DMS 273 treated with DMSO at 0.1 percent for 48 hours (cell line): ENCODE measurements at places on chromosomes 12 and 14.

DNA sequence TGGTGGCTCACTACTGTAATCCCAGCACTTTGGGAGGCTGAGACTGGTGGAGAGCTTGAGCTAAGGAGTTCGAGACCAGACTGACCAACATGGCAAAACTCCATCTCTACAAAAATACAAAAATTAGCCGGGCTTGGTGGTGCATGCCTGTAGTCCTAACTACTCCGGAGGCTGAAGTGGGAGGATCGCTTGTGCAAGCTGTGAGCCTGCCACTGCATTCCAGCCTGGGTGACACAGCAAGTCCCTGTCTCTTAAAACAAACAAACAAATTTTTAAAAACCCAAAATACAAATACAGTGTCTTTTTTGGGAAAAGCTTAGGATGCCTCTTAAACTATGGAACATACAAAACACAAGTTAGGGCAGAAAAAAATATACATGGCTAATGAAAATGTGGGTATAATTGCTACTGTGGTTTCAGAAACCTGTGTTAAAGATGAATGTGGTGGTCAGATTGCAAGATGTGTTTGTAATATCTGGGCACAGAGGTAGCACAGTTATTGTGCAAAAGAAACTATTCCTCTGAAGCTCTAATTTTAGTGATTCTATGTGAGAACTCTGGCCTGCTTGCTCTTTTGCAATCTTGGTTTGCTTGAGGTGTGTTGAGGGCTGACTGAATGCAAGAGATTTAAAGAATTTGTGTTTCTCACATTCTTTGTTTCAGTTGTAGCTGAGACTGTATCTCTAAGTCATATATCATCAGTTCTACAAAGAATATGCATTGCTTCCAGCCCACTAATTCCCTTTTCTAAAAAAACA lies 3.9 kb upstream of the HSPA2 start:
- no peak for DNase-seq

GRCh38 chr12:27571463-27571862 lies 47.5 kb downstream of the PPFIBP1 start:
- no peak for DNase-seq

DNA sequence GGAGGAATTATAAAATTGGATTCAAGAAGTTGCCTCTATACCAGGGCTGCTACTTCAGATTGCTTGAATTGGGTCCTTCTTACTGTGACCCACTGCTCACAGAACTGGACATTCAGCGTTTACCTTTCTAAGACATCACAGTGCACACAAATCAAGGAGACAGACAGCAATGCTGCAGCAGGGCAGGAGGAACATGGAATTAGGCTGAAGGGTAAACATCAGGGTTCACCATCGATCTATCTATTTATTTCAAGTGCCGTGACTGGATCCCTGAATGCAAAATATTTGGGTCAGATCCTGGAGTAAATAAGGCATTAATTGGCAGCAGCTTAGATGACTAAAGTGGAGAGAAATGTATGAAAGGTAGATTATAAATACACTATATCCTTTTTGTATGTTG lies 76.9 kb upstream of the HMGA2 start:
- DNase-seq: no peak

DNA sequence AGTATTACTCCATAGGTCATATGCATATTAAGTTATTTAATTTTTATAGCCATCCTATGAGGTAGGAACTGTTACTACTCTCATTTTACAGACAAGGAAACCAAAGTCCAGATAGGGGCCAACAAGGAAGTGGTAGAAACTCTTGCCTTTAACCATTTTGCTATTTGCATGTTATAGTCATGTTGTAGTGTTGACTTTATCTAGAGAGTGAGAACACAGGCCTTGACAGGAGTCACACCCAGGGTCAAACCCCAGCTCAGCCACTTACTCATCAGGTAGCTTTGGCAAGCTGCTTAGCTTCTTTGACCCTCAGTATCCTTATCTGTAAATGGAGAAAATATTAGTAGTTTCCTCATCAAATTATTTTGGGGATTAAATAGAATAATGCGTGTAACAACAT lies 156.2 kb downstream of the CAND1 start:
- DNase-seq: no peak

DNA sequence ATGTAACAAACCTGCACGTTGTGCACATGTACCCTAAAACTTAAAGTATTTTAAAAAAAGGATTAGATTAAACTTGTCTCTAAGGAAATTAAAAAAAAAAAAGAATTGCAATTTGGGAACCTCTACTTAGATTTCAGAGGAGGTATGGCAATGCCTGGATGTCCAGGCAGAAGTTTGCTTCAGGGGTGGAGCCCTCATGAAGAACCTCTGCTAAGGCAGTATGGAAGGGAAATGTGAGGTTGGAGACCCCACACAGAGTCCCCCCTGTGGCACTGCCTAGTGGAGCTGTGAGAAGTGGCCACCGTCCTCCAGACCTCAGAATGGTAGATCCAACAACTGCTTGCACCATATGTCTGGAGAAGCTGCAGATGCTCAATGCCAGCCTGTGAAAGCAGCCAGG lies 279.6 kb upstream of the CCDC196 start:
- no peak for DNase-seq

- no peak for DNase-seq
These were observed 1.7 kb upstream of the FGD4 start for GRCh38 chr12:32397696-32398095.

GRCh38 chr14:105878125-105878524 lies 351.7 kb downstream of the TMEM121 start:
- no peak for DNase-seq

DNA sequence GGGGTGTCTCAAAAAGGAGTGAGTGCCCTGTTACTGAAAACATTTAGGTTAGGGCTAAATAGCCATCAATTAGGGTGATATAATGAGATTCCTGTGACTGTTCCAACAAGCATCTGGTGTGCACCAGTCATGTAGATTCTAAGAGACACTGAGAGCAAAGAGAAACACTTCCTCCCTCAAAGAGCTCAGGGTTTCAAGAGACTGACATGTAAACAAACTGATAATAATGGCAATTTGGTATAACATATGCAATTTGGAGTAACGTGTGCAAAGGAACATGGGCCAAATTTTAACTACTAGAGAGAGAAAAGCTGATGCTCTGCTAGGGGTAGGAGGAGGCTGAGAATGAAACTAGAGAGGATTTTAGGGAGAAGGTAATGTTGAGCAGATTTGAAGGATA lies 237.1 kb downstream of the BMP4 start:
- no peak for DNase-seq

DNA sequence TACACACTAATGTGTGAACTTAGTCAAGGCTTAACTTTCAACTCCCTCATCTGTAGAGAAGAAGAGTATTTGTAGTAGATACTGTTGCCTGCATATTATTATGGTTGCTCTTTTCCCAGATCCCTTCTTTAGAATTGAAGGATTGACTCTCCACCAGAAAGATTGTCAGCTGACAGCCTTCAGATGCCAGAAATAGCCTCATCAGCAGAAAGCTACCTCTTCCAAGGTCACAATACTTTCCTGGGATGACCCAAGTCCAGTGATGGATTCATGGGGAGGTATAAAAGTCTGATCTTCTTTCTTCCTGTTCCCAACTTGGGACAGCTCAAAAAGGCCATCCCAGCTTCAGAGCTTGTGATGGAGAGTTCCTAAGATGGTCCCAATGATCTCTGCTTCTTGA lies 78.2 kb downstream of the TBX5 start:
- DNase-seq: no peak

GRCh38 chr12:122795807-122796206 lies 21.4 kb downstream of the CCDC62 start:
- DNase-seq: no peak
